ENCODE measurements at places on chromosomes 6 and 20.

- DNase-seq, result no peak
Measured at GRCh38 chr20:14604143-14604542, 266.7 kb upstream of the FLRT3 start.

DNA sequence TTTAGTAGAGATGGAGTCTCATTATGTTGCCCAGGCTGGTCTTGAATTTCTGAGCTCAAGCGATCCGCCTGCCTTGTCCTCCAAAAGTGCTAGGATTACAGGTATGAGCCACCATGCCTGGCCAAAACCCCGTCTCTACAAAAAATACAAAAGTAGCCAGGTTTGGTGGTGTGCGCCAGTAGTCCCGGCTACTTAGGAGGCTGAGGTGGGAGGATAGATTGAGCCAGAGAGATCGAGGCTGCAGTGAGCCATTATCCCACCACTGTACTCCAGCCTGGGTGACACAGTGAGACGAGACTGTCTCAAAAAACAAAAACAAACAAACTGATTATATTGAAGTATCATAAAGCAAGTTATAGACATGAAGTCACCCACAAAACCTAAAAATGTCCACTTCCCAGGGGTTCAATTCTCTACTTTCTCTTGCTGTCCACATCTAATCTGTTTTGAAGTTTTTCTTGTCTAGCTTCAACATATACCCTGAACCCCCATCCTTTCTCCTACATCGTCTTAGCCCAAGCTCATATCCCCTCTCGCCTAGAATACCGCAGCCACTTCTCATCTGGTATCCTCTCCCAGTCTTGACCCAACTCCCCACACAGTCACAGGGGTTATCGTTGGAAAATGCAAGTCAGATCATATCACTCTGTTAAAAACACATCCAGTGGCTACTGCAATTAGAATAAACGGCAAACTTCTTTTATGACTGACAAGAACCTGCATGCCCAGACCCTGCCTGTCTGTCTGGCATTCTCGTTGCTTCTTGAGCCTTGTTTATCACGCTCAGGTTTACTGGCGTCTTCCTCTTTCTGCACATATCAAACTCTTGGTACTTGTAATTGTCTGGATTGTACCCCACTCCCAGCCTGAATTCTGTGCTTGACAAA, 20.1 kb upstream of the NCOA3 start:
- no peak for DNase-seq

- no peak for DNase-seq
Measured at GRCh38 chr6:10621847-10622246, 72.6 kb downstream of the C6orf52 start.

- DNase-seq, result no peak
Measured at GRCh38 chr6:162620073-162620472, 107.5 kb downstream of the PRKN start.

DNA sequence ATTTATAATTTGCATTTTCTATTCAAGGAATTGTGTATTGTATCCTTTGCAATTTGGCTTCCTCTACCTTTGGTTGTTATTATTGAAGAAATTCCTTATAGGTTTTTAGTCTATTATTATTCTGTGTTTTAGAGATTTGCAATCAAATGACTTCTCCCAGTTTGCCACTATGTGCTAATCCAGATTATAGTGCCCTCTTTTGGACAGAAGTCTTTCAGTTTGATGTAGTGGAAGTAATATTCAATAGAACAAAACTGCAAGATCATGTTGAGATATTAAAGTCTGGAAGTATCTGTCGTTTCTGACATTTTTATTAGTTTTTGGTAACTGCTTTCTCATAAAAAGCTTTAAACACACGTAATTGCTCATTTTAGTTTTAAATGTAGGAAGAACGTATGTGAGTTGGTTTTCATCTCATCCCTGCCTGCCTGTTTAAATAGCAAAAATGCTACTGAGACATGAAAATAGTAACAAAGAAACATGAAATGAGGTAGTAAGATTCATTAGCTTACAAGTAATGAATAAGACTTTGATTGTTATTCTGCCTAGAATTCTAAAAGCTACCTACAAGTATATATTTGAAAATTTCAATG, 72.8 kb downstream of the RTN4IP1 start:
- no peak for DNase-seq

GRCh38 chr6:7954477-7955200, 44.1 kb upstream of the TXNDC5 start:
- no peak for DNase-seq

GRCh38 chr20:45515147-45515913, at the start of gene SPINT3:
Gene SPINT3, minus strand, starts transcription at chr20:45515622. Its CDS starts 14 bp downstream, at chr20:45515608.
- DNase-seq, result no peak

DNA sequence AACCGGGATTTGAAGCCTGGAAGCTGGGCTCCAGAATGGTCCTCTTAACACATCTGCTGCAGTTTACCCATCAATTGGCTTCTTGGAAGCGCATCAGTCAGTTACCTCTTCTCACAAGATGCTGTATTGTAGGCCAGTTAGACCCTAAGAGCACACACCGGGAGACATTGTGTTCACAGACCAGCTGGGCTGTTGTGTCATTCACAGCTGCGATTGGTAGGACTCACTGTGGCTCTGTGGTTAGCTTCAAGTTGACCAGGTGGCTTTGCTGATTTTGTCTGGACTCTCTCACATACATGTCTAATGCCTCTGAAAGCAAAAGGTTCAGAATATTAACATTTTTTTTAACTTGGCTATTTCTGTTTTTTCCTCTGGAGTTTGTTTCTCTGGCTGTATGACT, 64.8 kb downstream of the SNX9 start:
- no peak for DNase-seq

- DNase-seq, result no peak
Measured at GRCh38 chr6:38610050-38610625, 29.6 kb downstream of the BTBD9 start.

- no peak for DNase-seq
Measured at GRCh38 chr20:22447447-22447778, 137.0 kb downstream of the FOXA2 start.

DNA sequence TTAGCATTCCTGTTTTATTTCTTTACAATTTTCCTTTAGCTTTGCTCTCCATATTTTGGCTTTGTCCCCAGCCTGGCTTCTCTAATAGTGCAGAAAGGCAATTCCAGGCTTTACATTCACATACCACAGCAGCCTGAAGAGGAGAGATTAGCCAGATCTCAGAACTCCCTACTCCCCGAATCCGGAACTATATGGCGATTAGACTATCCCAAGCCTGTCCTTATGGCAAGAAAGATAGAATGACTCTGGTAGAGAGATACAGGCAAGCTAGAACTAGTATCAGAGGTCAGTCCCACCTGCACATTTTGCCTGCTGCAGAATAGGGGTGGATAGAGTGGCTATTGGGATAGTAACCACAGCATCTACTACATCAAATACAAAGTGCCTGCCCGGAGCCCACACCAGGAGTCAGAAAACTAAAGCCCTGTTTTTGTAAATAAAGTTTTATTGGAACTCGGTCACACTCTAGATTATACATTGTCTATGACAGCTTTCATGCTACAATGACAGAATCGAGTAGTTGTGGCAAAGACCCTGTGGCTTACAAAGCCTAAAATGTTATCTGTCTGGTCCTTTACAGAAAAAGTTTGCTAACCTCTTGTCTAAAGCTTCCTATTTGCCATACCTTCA, 17.1 kb upstream of the ADIG start:
- DNase-seq, result no peak

- no peak for DNase-seq
Measured at GRCh38 chr6:55886185-55886836, 10.9 kb upstream of the BMP5 start.

DNA sequence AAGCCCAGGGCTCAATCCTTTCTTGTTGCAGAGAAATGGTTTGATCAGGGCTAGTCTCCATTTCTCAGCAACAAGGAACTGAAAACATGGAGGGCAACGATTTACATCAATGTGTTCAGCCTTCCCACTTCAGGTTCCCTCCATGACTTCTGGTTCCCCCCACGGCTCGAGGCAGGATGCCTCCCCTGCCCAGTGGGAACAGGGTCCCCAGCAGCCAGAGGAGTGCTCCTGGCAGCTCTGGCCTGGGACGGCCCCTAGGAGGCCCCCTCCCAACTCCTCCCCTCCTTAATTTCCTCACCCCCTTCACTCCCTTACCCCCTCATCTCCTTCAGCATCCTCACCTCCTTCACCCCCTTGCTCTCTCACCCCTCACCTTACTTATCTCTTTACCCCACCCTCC, 283.8 kb downstream of the CDC5L start:
- no peak for DNase-seq

DNA sequence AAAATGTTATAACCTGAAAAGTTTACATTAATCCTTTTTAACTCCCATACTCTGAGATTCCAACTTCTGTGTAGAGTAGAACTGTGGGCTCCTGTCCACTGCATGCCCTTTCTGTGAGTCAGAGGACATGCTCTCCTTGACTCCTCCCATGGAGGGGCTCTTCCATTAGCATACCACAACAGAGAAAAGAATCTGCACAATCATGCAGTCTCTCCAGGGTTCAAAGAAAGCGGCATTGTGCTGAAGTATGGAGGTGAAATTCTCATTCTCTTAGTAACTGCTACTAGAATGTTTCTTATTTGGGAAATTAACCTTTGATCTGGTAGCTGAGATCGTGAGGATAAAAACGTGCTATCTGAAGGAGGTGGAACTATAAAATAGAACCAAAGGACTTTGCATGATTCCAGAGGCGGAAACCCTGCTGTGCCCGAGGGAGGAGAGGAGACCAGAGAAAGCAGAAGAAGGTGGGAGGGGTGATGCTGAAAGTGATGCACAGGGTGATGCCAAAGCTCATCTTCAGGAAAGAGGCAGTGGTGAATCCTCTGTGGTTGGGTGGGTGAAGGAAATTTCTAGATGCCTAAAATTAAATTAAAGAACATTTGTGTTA, 202.2 kb upstream of the PCSK2 start:
- DNase-seq, result no peak

DNA sequence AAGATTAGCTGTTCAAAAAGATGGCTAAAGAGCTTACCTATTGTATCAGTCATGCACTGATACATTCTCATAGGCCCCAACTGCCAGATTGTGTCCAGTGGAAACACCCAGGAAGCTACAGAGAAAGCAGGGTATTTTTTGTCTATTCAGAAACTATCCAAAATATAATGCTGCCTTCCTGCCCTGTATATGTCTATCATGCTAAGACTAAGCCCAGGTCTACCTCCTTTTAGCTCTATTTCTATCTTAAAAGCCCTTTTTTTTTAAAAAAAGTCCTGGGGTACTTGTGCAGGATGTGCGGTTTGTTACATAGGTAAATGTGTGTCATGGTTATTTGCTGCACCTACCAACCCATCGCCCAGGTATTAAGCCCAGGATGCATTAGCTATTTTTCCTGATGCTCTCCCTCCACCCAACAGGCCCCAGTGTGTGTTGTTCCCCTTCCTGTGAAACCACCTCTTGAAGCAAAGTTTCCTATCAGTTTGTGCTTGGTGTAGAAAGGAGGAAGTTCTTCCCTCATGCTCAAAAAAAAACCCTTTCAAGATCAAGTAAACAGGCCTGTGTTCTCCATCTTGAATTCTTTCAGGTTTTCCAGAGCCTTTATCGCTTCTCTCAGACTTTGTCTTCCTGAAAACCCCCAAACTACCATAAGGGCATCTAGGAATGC, 514 bp downstream of the DEFB129 start:
- no peak for DNase-seq

DNA sequence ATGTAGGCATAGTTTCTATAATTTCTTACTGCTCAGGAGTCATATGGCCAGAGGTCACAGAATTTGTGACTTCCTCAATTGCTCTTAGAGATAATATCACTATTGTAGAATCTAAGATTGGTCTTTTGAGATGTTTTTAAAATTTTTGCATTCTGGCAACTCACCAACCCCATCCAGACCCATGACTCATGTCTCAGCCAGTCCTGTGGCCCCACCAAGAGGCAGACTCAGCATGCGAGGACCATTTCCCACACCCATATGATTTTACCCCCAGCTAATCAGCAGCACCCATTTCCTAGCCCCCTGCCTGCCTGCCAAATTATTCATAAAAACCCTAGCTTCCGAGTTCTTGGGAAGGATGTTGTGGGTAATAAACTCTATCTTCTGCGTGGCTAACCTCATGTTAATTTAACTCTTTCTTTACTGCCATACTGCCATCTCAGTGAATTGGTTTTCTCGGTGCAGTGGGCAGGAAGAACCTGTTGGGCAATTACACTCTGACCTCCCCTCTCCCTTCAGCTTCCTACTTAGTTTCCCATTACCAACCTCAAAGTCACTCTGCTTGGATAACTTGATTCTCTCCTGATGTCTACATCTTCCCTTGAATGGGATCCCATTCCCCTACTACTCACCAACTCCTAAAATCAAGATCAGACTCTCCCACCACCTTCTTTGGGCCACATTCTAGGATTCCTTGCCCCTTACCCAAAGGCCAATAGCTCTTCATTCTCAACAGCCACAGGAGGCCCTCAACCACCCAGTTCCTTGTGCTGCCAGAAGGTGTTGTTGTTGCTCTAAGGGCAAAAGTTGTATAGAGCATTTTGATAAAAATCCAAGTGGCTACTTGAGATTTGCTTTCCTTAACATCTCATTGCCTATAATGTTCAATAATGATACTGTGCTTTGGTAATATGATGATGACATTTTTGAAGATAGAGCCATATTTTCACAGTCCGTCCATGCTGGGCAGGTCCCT, 16.2 kb upstream of the IYD start:
- DNase-seq, result no peak

DNA sequence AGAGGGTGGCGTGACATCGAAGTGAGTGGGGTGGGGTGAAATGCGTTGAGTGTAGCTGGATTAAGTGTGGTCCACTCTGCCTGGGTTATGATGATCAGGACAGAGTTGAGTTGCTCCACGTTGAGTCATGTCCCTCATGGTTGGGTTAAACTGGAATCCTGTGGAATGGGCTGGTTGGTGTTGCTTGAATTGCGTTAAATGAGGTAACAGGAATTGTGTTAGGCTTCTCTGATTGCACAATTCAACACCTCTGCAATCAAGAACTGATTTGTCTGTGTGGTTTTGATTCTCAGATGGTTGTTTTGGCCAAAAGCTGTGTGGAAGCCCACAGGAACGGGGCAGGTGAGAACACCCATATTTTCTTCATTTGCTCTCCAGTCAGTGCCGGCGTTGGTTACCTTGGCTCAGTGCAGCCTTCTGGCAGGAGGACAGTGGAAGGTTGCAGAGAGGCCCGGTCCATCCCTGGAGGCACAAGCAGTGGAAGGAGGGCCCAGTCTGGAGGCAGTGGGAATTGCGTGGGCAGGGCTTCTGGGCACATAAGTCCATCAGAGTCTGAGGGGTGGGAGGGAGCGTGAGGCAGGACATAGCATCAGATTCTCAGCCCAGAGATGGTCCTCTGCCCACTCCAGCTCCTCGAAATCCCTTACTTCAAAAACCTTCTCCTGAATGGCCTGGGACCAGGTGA, 11.6 kb downstream of the NOTCH4 start:
- no peak for DNase-seq
